ENCODE measurements at places on chromosomes 13 and 19.

GRCh38 chr13:98207416-98207815 lies 30.3 kb upstream of the RNF113B start:
- DNase-seq = no peak

DNA sequence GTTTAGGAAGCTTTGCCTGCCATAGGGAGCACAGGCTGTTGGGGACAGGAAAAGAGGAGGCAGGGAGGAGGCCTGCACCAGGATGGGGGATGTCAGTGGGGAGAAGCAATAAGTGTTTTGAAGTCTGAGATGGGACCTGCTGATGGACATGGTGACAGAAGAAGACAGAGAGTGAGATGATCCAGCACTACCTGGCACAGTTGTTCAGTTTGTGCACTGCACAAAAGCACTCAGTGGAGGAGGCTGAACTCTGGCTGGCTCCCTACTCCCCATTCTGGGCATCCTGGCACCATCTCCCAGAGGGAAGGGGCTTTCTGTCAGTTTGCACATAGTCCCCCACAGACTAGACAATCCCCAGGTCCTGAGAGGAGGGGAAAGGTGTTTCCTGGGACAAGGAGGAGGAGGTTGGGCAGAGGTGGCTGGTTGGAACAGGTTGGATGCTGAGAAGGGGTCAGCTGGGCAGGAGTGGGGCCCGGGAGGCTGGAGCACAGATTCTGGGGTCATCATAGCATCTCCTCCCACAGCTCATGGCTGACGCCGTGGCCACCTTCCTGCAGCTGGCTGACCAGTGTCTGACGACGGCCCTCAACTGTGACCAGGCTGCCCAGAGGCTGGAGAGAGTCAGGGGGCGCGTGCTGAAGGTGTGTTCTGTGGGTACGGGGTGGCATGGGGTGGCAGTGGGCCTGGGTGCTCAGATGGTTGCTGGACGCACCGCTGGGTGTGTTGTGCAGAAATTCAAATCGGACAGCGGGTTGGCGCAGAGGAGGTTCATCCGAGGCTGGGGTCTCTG lies 12.5 kb upstream of the COLGALT1 start:
- no peak for DNase-seq

GRCh38 chr19:50357178-50358100 lies 8.0 kb downstream of the NAPSA start:
- peak; percentile 81 for DNase-seq

DNA sequence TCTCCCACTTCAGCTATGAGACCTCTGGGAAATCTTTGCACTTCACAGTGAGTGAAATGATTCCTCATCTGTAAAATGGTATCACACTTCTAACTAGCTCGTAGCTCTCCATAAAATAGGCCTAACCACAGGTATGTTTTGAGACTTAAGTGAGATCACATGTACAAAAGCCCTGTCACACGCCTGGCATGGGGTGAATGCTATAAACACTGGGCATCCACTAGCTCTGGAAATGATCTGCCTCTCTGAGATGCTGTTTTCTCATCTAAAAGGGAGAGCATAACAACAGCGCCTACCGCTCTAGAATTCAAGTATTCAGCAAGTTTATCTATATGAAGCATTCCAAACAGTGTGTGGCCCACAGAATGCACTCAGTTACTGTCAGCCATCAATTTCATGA lies 2.2 kb downstream of the AKT2 start:
- DNase-seq = no peak

- DNase-seq = no peak
These were observed 20.5 kb downstream of the MICU2 start for GRCh38 chr13:21583478-21583877.

GRCh38 chr13:67148161-67148571 lies 82.0 kb downstream of the PCDH9 start:
- DNase-seq = no peak

DNA sequence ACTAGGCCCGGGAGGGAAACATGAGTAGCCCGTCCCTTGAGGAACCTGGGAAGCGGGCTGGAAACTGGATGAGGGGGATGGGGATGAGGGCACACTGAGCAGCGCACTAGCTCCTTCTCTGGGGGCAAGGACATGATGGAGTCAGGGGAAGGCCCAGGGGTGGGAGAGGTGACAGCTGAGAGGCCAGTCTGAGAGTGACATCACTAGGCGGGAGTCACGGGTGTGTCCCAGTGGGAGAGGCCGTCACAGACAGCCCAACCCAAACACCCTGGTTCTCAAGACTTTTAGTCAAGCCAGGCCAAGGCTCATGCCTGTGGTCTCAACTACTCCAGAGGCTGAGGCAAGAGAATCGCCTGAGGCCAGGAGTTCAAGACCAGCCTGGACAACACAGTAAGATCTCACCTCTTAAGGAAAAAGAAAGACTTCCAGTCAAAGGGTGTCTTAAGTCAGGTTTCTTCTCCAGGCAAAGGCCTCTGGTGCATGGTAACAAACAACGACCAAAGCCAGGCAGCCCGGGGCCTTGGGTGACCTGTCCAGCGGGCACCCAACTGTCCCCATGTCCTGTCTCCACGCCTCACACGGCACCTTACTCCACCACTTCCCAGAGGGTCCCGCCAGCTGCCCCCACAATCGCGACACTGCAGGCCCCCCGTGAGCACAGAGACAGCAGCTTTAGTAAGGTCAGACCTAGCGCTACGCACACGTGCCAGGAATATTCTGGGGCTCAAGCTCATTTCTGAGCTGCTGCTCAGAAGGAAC lies 25.5 kb upstream of the TIMM44 start:
- DNase-seq = no peak

- no peak for DNase-seq
These were observed 103.1 kb downstream of the TRPC4 start for GRCh38 chr13:37766502-37766901.

Measured in activated CD8-positive, alpha-beta memory T cell treated with anti-CD3 and anti-CD28 coated beads for 1 hour (primary cell).